ENCODE measurements at places on chromosomes 1 and 21.

GRCh38 chr1:30824736-30825429 lies 67.3 kb upstream of the LAPTM5 start:
- DNase-seq, result no peak

- no peak for DNase-seq
Observed at GRCh38 chr1:208893251-208893650, 649.1 kb upstream of the PLXNA2 start.

GRCh38 chr1:22347854-22348760 lies 103.5 kb upstream of the ZBTB40 start:
- no peak for DNase-seq

GRCh38 chr1:198595765-198596164 lies 43.1 kb upstream of the PTPRC start:
- no peak for DNase-seq

GRCh38 chr1:38586993-38587646 lies 272.5 kb downstream of the RRAGC start:
- DNase-seq, result no peak

GRCh38 chr1:113369040-113369439 lies 21.3 kb upstream of the MAGI3 start:
- DNase-seq, result no peak

DNA sequence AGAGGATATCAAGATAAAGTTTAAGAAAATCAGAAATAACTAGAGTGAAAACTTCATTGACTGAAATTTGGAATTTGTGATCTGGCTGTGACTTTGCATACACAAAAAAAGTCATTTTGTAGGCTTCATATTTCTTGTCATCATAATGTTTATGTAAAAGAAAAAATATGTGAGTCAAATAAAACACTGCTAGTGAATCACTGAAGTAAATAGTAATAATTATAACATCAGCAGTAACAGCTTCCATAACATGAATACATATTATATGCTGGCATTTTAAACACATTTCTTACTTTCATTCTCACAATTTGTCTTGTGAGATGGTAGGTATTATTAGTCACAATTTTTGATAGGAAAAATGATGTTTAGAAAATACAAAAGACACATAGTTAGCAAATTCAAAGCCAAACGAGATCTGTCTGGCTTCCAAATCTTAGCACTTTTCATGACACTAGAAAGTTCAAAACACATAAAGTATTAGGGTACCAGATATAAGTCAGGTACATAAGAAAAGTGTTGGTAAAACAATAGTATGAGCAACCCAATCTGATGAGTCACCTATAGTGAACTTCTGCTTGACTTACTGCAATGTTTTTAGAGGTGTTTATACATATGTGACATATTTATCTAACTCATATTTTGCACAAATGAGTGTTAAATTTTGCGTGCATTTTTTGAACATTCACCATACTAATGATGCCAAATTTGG lies 241.0 kb upstream of the SNX7 start:
- DNase-seq, result no peak

DNA sequence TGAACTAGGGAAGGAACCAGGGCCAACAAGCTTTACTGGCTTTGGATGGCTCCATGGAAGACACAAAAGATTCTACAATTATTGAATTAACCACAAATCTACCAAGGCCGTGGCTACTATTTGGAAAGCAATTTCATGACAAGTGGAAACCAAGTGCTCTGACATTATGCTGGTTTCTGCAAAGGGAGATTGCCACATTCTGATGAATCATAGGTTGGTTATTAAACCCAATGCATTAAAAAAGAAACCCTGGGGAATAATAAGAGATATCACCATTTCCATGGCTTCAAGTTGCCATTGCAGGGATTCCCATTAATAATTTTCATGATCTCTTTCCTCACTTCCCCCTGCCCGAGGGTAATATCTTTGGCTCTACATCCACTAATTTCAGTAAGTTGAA lies 359.2 kb upstream of the NCAM2 start:
- DNase-seq, result no peak

DNA sequence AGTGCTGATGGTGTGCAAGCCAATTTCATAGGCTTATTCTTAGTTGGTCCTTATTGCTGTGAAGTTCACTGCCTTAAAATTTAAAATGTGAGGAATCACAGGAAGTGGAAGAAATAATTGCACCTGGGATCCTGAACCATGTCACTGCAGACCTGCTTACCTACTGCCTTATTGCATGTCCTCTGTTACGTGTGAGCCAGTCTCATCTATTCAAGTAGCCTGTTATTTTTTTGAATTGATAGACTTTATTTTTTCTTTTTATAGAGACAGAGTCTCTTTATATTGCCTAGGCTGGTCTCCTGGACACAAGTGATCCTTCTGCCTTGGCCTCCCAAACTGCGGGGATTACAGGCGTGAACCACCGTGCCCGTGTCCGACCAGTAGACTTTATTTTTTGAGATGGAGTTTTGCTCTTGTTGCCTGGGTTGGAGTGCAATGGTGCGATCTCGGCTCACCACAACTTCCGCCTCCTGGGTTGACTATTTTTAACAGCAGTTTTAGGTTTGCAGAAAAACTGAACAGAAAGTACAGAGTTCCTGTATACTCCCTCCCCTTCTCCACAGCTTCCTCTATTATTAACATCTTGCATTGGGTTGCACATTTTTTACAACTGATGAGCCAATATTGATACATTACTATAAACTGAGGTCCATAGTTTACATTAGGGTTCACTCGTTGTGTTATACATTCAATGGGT lies 14.0 kb upstream of the DISC1 start:
- DNase-seq, result no peak

- DNase-seq, result no peak
Observed at GRCh38 chr1:230339033-230339432, 87.1 kb downstream of the PGBD5 start.

DNA sequence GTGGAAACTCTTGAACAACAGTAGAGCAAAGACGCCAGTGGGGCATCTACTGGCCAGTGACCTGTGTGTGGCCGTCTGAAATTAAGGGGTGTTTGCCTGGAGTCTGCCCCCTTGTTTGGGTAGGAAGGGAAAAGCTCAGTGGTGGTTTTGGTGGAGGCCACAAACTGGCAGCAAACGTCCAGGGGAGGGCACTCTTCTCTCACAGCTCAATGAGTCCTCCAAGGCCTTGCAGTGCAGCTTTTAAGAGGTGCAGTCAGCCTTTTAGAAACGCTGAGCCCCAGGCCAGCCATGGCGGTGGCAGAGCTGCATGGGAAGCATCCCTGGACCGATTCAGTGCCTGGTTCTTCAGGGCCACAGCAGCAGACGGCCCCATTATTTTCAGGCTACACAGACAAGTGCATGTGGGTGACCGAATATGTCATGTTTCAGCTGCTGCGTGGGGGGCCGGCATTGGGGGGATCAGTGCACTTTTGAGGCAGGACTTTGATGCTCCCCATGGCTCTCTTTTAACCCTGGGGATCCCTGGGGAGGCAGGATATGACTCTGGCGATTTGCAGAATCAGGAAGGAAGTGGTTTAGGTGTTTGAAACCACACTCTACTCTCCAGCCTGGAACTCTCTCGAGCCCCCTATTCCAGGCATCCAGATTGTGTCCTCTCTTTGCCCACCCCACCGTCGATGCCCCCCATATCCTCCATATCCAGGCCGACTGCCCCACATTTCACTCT lies 414.0 kb downstream of the PRDM2 start:
- peak; percentile 12 for DNase-seq

DNA sequence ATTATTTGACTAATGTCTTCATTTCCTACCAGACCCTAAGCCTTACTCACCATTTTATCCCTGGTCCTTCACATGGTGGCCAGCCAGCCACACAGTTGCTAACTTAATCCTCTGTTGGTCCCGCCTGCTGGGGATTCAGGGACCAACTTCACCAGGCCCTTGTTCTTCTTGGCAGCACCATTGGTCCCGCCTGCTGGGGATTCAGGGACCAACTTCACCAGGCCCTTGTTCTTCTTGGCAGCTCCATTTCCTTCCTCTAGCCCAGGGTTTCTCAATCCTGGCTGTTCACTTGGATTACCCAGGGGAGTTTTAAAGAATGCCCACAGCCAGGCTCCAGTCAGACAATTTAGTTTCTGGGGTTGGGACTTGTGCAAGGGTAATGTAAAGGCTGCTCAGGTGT lies 233.1 kb upstream of the CSF3R start:
- no peak for DNase-seq

GRCh38 chr1:13582713-13583443 lies 754 bp upstream of the PDPN start:
- no peak for DNase-seq

GRCh38 chr1:21060523-21060922 lies 116.2 kb downstream of the EIF4G3 start:
- no peak for DNase-seq

DNA sequence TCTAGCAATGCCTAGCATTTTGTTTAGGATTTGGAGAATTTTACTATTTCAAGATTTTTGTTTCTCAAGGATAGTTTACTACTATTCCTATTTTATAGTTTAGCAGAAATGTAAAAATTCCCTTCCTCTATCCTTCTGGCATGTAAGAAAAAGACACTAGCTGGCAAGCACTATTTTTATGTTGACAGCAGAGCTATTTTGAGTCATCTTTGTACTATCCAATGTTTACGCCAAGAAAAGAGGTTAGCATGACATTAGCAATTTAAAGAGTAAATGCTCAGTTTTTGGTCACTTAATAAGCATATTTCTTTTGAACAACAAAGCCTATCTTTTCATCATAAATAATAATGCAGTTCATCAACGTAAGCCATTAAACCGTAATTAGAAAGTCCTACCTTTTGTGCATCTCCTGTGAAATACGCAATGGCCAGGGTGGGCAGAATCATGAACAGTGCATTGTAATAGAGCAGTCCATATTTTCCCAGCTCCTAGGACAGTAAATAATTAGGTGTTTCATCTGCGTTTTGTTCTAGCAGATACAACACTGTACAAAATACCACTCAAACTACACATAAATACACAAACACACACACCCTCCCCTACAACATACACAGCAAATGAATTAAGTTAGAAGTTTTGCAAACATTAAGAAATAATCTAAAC lies 12.0 kb downstream of the SLC35D1 start:
- no peak for DNase-seq

GRCh38 chr1:44310006-44310405 lies 45.1 kb downstream of the ERI3 start:
- no peak for DNase-seq

- no peak for DNase-seq
Observed at GRCh38 chr1:235892202-235892601, 25.5 kb upstream of the LYST start.

- no peak for DNase-seq
Observed at GRCh38 chr1:234915924-234916675, 212.5 kb downstream of the TOMM20 start.

DNA sequence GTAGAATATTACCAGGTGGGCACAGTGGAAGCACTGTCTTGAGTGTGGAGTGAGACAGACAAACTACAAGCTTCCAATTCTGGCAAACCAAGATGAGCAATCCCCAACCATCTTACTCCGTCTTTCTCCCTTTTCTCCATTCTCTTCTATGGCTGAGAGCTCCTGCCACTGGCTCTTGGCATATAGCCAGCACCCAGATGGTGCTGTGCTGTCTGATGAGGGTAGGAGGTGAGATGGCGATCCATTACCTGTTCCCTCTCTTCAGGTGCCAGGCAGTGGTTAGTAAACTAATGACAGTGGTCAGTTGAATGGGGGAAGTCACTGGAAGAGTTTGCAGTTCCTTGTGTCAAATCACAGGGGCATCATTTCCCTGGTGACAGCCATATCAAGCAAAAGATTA lies 108.4 kb downstream of the FNBP1L start:
- DNase-seq, result no peak

DNA sequence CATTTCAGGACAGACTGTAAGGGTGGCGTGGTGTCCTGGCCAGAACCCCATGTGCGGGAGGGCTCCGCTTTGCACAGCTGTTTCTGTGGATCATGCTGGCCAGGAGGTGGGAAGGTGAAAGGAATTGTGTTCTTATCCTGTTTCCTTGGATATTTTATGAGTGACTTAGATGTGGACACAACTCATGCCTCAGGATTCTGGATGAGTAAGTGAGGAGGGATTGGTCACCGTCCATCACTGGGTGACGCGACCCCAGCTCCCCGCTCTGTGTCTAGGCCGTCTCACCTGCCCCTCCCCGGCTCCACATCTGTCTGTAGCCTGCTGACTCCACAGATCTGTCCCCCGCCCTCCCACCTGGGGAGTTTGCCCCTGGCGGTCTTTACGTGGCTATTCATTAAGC lies 48.8 kb downstream of the PIK3CD start:
- DNase-seq, result no peak

GRCh38 chr1:192065087-192065486 lies 93.2 kb upstream of the RGS18 start:
- no peak for DNase-seq

- DNase-seq, result no peak
Observed at GRCh38 chr1:234479866-234480265, 887 bp upstream of the TARBP1 start.

GRCh38 chr21:16841975-16842695 lies 670.7 kb upstream of the CXADR start:
- DNase-seq, result no peak

GRCh38 chr1:101276818-101277217 lies 40.0 kb downstream of the S1PR1 start:
- no peak for DNase-seq

DNA sequence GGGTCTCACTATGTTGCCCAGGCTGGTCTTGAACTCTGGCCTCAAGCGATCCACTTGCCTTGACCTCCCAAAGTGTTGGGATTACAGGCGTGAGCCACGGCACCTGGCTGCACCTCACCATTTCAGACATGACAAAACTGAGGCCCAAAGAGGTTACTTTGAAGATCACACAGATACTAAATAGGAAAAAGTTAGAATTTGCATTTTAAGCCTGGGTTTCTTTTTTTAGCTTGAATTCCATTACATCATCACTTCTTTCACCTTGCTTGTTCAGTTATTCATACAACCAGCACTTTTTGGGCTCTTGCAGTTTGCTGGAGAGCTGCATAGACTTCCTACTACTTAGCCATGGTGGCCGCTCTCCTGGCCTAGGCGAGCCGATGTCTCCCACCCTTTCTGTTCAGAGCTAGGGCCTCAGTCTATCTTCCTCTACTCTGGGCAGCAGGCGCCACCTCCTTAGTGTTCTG lies 16.3 kb upstream of the CD2 start:
- no peak for DNase-seq

DNA sequence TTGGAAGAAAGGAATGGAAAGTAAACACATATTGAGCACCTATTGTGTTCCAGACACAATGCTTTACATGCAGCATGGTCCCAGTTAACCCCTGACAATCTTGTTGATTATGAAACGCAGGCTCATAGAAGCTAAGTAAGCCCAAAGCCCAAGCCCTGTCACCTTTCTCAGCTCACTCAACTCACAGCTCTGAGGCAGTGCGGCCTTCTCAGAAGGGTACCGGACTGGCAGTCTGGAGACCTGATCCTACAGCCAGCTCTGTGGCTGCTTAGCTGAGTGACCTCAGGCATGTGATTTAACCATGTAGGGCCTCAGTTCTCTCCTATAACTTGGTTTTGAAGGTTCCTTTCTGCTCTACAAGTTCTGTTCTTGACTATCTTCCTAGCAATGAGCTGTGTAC lies 464 bp upstream of the RNASEL start:
- DNase-seq, result no peak
